Activated naive CD4-positive, alpha-beta T cell treated with anti-CD3 and anti-CD28 coated beads, Interleukin-2, amount 10 ng/mL, durations not matched to agents 5 hours and 36 hours (primary cell): ENCODE measurements at places on chromosomes 7 and 10. TPM values are rescaled to one million over a fixed set of nuclear protein-coding genes. Genes with fewer than 3 reads are reported as not detected.

The CCDC7 gene
- 15.5 TPM for total RNA-seq

The PRKG1 gene
- total RNA-seq: not detected

The IKZF5 gene
- 16.0 TPM for total RNA-seq

The EPO gene
- total RNA-seq: not detected

The SNX10 gene
- 21.3 TPM for total RNA-seq

The FKBP9 gene
- total RNA-seq: 0.78 TPM

The RSPH10B2 gene
- total RNA-seq: not detected

The TSPAN33 gene
- 1.4 TPM for total RNA-seq

The ADRA2A gene
- total RNA-seq: not detected

The CHAT gene
- total RNA-seq: not detected

The NUDT1 gene
- total RNA-seq: 69.1 TPM

The HOXA9 gene
- not detected for total RNA-seq

The PLAC9 gene
- total RNA-seq: not detected

The TMEM225B gene
- 0.65 TPM for total RNA-seq

The C7orf57 gene
- not detected for total RNA-seq

The UNCX gene
- total RNA-seq: not detected

The DKK1 gene
- total RNA-seq: not detected

The IMMP2L gene
- total RNA-seq: 4.6 TPM

The SPDYE11 gene
- not detected for total RNA-seq

The SPDYE2 gene
- total RNA-seq: 0.19 TPM

The ZNF25 gene
- 4.1 TPM for total RNA-seq

The TEX36 gene
- total RNA-seq: not detected

The KIF11 gene
- total RNA-seq: 62.1 TPM

The SPDYE16 gene
- total RNA-seq: 0.36 TPM

The ANXA8L1 gene
- total RNA-seq: not detected

The GOLGA7B gene
- total RNA-seq: 15.0 TPM

The MRLN gene
- total RNA-seq: not detected

The AGAP9 gene
- total RNA-seq: 5.5 TPM

The FAM25G gene
- total RNA-seq: not detected

The CLDN4 gene
- total RNA-seq: 0.22 TPM

The GCK gene
- not detected for total RNA-seq

The GPRIN2 gene
- not detected for total RNA-seq

The COL26A1 gene
- total RNA-seq: not detected

The KCNH2 gene
- total RNA-seq: 0.75 TPM

The ZP3 gene
- total RNA-seq: 8.0 TPM

The PHYHIPL gene
- not detected for total RNA-seq

The FZD1 gene
- 0.72 TPM for total RNA-seq

The RHOBTB1 gene
- total RNA-seq: not detected

The CLIP2 gene
- total RNA-seq: 1.2 TPM

The ZNF365 gene
- not detected for total RNA-seq

The HTR5A gene
- not detected for total RNA-seq

The BUD31 gene
- 79.3 TPM for total RNA-seq

The ZNF467 gene
- 1.5 TPM for total RNA-seq

The PRSS1 gene
- not detected for total RNA-seq

The SEC61G gene
- 123 TPM for total RNA-seq

The IDI2 gene
- total RNA-seq: not detected

The NKX2-3 gene
- not detected for total RNA-seq

The INSYN2A gene
- total RNA-seq: not detected

The ANXA8 gene
- 0.24 TPM for total RNA-seq

The SPDYE5 gene
- total RNA-seq: 0.17 TPM

The UTF1 gene
- total RNA-seq: not detected
